Endothelial cell of coronary artery (primary cell): ENCODE measurements at places on chromosomes 2 and 18. TPM values are rescaled to one million over a fixed set of nuclear protein-coding genes. Genes with fewer than 3 reads are reported as not detected.

The CPLX4 gene
- not detected in 2 replicates for total RNA-seq

The WDCP gene
- 10.8 and 11.2 TPM in 2 replicates for total RNA-seq

The PXDN gene
- total RNA-seq = 197 and 313 TPM in 2 replicates

The SPC25 gene
- 1.6 and 6.4 TPM in 2 replicates for total RNA-seq

The RAB11FIP5 gene
- 34.2 and 39.9 TPM in 2 replicates for total RNA-seq

The MAP3K19 gene
- not detected in 2 replicates for total RNA-seq

The RGPD3 gene
- 0.09 and 0.19 TPM in 2 replicates for total RNA-seq

The CCL20 gene
- 0.81 and 2.1 TPM in 2 replicates for total RNA-seq

The LYPD6B gene
- not detected in 2 replicates for total RNA-seq

The MAP2 gene
- 8.8 and 9.2 TPM in 2 replicates for total RNA-seq

The GPR39 gene
- total RNA-seq = 0.27 and 0.38 TPM in 2 replicates

The SLC16A14 gene
- 0.09 and 0.18 TPM in 2 replicates for total RNA-seq

The LIPG gene
- total RNA-seq = 48.0 and 56.4 TPM in 2 replicates

The ADCYAP1 gene
- 0.94 TPM in 1 of 2 replicates, not detected in the other for total RNA-seq

The IL1RL1 gene
- total RNA-seq = 18.4 and 89.9 TPM in 2 replicates

The ACVR1C gene
- total RNA-seq = under 0.01 TPM in 1 of 2 replicates, not detected in the other

The PFN4 gene
- total RNA-seq = 0.18 and 0.28 TPM in 2 replicates

The CCDC68 gene
- total RNA-seq = 2.3 and 5.9 TPM in 2 replicates

The MAT2A gene
- total RNA-seq = 66.2 and 114 TPM in 2 replicates

The LCLAT1 gene
- 8.0 and 8.6 TPM in 2 replicates for total RNA-seq
